ENCODE measurements at places on chromosomes 3 and 15.

GRCh38 chr3:13462125-13462629 lies 17.9 kb upstream of the HDAC11 start:
- no peak for DNase-seq

- DNase-seq, result no peak
These were observed 66.7 kb downstream of the ATP10A start for GRCh38 chr15:25796395-25796794.

DNA sequence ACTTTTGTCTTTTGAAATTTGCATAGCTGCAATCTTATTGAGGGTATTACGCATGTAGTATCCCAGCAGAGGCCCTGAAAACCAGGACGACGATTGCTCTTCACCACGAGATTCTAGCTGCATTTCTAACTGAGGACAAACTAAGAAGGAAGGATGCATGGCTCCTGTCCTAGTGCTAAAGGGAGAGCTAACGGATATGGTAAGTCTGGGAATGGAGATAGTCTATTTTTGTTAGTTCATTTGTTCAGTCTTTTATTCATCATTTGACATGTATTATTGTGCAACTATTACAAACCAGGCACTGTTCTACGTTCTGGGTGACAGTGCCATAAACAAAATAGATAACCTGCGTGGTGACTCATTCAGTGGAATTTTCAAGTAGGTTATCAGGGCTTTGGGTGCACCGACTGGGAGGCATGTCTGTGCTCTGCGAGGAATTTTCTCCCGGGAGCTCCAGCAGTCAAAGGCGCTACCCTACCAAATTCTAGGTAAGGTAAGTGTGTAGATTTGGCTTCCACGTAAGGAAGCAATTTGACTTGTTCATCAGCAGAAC lies 51.9 kb upstream of the ETV5 start:
- DNase-seq, result no peak

DNA sequence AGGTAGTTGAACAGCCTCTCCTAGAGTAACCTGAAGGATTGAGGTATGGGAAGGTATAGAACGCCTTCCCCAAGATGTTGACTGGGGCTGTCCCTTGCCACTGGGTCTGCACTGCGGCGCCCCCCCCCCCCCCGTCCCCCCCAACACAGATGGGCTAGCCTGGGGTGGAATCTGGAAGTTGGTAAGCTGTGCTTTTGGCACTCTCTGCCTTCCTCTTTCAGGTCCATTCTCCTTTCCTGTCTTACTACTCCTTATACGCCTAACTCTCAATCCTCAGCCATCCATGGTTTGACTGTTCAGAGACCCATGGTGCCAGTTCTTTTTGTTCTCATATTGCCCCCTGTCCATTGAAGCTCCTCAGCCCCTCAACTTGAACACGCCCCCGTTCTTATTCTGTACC lies 42.8 kb downstream of the MAP2K1 start:
- DNase-seq, result no peak

DNA sequence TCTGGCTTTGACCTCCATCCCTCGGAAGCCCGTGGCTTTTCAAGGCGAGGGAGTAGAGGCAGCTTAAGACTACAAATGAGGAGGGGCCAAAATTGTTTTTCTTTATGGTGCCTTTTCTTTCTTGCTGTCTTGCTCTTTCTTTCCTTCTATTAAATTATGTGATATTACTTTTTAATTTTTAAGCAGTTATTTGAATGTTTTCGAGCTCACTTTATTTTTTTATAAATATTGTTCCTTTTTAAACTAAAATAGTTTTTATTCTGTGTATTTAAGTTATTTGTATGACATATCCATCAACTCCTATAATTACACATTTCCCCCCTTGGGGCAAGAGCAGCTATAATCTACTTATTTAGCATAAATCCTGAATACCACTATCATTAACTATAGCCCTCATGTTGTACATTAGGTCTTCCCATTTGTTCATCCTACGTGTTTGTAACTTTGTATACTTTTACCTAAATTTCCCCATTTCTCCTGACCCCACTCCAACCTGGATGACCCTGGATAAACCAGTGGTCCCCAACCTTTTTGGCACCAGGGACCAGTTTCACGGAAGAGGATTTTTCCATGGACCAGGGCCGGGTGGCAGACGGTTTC lies 622 bp upstream of the PLSCR1 start:
- no peak for DNase-seq

DNA sequence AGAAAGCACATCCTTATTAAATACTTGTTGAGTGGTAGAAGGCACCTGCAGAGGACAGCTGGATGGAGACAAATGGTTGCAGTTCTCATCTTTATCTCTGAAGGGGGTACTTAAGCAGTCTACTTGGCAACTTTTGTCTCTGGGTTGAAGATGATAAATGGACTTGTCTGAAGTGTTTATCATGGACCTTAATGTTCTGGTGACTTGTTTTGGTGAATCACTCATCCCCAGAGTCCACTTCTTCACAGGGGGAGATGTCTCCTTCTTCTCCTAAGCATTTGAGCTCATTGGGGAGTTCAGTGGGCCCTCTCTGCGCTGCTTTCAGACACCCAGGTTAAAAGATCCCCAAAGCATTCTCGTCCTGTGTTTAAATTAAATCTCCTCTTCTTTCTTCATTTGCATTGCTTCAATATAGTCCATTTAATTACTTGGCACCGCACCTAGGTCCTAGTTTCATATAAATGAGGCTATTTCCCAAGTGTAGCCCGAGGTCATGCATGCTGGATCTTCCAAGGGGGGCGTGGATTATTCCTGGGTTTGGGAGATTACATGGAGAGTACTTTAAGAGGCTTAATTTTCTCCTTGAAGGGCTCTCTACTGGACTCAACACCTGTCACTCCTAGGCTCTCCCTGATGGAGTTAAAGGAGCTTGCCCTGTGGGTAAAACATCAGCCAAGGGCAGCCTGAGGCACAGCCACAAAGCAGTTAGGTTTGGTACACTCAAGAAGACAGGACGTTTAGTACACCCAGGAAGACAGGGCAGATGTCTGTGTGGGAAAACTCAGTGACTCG lies 239.3 kb upstream of the C2CD4B start:
- DNase-seq, result no peak

DNA sequence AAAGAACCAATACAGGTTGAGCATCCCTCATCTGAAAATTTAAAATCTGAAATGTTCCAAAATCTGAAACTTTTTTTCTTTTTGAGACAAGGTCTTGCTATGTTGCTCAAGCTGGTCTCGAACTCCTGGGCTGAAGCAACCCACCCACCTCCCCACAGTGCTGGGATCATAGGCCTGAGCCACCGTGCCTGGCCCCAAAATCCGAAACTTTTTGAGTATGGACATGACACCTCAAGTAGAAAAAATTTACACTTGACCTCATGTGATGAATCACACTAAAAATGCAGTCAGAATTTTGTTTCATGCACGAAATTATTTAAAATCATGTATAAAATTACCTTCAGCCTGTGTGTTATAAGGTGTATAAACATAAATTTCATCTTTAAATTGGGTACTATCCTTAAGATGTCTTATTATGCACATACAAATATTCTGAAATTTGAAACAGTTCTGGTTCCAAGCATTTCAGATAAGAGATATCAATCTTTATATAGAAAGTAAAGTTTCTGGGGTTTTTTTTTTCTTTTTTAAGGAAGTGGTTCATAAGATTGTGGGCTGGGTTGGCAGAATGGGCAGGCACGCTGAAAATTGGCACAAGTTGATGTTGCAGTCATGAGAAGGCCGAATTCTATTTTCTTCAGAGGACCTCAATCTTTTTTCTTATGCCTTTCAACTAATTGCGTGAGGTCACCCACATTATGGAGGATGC lies 72.5 kb downstream of the SPRED1 start:
- no peak for DNase-seq

DNA sequence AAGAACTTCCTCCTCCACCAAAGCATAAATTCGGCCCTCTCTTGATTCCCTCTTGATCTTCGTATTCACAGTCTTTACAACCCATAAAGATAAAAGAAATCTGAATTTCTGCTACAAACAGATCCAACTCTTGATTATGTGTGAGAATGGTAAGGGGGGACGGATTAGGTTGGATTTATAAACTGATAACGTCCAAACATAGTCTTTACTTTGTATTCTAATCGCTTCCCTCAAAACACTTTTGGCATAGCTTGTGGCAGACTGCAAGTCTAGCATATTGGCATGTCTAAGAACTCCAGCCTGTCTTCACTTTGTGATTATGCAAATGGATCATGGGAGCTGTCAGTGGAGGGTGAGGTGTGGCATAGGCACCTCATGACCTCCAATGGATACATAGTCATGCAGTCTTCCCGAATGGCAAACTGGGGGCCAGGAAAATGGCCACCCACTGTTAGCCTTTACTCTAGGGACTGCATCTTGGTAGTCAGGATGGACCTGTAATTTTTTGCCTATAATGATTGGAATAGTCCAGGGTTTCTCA lies 24.3 kb upstream of the GPR171 start:
- no peak for DNase-seq

GRCh38 chr3:61724183-61724582 lies 162.8 kb downstream of the PTPRG start:
- no peak for DNase-seq

GRCh38 chr15:62439543-62440016 lies 274.5 kb upstream of the C2CD4B start:
- DNase-seq, result no peak

- no peak for DNase-seq
These were observed 60.5 kb upstream of the KY start for GRCh38 chr3:134711284-134711683.

- DNase-seq, result no peak
These were observed 31.0 kb upstream of the AVEN start for GRCh38 chr15:34070003-34070402.

GRCh38 chr3:188390343-188390718 lies 236.4 kb downstream of the LPP start:
- no peak for DNase-seq

- no peak for DNase-seq
These were observed 250.3 kb downstream of the MAGI1 start for GRCh38 chr3:65788461-65788860.

DNA sequence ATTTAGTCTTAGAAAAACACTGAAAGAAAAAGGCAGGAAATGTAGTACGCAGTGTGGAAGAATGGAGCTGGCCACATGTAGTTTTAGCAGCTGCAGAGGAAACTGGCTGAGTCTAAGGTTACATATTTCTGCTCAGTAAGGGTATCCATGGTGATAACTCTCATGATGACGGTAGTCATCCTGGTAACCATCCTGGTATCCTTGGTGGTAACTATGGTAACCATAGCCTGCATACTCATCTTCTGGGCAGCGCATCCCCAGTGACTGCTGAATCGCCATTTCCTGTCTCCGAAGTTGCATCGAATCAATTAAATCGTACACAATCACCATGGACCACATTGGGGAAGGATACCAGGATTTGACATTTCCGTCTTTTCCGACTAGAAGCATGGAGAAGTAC lies 35.7 kb downstream of the CCDC80 start:
- no peak for DNase-seq

- no peak for DNase-seq
These were observed 43.8 kb upstream of the LRRFIP2 start for GRCh38 chr3:37218206-37218605.

DNA sequence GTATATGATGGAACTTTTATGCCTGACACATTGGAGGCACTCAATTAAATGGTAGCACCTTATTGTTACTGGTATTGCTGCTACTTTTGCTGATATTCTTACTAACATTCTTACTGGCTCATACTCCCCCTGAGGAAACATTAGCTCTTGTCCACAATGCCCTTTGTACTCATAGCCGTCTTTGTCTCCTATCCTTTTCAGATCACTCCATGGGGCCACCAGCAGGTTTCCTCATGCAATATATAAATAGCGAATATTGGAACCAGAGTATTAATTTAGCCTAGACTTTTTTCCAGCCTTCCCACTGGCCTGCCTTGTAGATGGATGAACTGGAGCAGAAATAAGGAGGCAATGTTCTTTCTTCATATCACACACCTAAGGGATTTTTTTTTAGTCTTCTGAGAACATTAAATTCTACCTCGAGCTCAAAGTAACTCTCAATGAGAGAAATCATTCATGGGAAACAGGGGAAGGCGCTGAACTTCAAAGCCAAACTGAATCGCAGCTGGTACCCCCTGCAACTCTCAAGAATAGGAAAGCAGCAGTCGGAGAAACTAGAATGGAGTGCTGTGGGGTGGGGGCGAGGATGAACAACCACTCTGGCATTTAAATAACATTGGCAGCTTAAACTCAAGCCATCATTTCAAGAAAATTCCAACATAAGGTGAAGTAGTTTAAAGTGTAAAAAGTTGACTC lies 300.3 kb downstream of the TAFA4 start:
- no peak for DNase-seq

DNA sequence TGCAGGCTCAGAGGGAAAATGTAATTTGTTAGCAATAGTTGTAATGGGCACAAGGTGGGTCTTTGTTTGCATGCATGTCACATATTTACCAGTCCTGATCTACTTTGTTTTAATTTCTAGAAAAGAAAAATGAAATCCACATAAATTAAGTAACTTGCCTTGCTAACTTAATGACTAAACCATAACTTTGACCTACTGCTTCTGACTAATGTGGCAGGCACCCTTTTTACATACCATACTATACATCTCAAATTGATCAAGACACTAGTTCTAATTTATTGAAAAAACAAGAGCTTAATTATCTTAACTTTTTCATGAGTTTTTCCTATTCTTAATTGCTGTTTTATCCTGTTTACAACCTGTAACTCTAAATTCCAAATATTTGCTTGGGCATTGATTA lies 93.2 kb downstream of the ATP11B start:
- no peak for DNase-seq

DNA sequence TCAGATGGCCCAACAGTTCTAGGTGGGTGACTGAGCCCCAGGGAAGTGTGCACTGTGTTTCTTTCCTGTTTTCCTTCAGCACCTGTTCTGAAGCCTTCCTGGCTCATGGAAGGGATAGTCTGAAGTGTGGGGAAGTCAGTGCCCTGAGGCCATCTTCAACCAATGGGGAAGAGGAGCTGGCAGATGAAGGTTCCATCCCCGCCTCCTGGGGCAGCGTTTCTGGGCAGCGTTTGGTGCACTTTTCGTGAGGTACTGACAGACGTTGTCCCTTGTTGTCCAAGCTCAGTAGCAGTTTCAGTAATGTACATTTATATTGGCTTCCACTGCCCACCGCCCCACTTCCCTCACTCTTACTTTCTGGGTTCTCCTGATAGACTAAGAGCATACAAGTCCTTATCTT lies 42.6 kb upstream of the SLC25A26 start:
- no peak for DNase-seq

DNA sequence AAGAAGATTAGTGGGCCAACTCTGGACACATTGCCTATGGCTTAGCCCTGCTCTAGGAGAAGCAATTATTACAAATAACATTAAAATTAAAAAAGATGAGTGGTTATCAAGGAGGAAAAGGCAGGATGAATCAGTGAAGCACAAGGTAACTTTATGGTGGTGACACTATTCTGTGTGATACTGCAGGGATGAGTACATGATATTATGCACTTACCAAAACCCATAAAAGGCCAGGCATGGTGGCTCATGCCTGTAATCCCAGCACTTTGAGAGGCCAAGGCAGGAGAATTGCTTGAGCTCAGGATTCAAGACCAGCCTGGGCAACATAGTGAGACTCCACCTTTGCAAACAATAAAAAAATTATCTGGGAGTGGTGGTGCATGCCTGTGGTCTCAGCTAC lies 344.3 kb upstream of the CDIN1 start:
- DNase-seq, result no peak

DNA sequence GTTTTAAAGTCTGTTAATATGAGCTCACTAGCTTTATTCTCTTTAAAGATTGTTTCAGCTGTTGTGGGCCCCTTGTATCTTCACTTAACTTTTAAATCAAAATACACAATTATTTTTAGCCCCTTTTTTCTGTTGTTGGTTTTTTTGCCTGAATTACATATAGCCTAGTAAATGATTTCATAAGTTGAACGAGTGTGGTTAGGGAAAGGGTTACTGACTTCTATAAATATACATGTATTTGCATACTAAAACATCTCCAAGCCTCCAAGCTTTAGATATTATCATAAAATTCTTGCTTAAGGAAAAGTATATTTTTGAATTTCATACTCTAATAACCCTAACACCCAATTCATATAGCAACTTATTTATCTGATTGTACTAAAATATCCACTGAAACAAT lies 73.2 kb upstream of the ARL6 start:
- no peak for DNase-seq
